ENCODE measurements at places on chromosomes 1 and 21.

DNA sequence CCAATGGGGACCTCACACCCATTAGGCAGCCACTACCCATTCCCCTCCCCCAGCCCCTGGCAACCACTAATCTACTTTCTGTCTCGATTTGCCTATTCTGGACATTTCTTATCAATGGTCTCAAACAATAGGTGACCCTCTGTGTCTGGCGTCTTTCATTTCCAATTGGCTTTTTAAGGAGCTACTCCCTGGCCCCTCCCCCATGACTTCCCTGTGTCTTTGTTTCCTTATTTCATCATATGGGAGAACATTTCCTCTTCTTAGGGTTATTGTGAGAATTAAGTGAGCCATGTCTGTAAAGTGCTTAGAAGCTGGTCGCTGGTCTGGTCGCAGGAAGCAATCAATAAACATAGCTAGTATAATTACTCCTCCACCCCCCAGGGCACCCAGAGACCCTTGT, 80.9 kb downstream of the SPSB1 start:
- no peak for DNase-seq

DNA sequence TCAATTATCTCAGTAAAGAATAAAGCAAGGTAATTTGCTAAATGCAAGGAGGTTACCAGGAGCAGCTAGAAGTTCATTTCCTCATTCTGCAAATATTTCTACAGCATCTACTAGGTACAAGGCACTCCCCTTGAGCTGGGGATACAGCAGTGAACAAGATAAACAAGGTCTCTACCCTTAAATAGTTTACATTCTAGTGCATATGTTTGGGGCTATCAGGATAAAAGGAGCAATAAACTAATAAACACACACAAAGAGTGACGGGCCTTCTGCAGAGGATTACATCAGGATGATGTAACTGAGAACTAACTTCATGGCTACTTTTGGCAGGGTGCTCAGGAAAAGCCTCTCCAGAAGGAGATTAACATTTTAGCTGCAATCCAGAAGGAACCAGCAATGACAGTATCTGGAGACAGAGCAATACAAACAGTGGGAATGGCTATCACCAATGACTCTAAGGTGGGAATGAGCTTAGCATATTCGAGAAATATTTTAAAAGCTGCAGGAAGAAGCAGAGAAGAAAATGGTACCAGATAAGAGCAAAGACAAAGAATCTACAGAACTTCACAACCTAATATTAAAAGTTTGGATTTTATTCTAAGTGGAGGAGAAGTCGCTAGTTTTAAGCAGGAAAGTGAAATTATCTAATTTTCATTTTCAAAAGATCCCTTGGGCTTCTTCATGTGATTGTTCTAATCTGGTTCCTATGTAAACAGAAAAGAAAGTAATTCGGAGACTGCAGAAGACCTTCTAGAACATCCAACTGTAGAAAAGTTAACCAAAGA, 25.8 kb downstream of the TP53BP2 start:
- no peak for DNase-seq

- no peak for DNase-seq
Observed at GRCh38 chr1:221066351-221067001, 187.2 kb downstream of the HLX start.

GRCh38 chr1:46087891-46088290, 44.5 kb downstream of the PIK3R3 start:
- DNase-seq: no peak

DNA sequence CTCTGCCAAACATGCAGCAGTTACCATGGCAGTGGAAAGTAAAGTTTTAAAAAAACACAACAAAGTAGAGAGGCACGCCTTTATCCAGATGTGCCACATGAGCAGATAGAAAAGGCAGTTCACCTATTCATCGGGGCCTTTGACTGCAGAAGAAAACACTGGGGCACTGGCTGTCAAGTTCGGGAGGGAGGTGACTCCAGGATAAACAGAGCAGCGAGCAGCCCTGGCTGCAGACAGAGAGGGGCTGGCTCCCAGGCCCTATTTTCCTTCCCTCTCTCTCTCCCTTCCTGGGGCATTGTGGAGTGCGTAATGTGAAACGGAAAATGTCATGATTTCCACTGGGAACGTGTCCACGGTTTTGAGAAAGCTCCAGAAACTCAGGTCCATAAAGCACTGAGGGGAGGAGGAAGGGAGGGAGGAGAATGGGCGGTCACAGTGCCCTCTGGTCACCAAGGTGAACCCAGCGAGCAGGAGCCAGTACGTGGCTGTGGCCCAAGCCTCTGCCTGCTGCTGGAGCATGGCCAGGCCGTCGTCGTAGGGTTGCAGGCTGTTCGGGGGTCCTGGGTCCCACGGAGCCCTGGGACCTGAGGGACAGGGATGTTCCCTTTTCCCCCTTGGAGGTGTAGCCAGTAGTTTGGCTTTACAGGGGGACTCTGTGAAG, 114.7 kb upstream of the IRF2BP2 start:
- DNase-seq: peak; percentile 49

DNA sequence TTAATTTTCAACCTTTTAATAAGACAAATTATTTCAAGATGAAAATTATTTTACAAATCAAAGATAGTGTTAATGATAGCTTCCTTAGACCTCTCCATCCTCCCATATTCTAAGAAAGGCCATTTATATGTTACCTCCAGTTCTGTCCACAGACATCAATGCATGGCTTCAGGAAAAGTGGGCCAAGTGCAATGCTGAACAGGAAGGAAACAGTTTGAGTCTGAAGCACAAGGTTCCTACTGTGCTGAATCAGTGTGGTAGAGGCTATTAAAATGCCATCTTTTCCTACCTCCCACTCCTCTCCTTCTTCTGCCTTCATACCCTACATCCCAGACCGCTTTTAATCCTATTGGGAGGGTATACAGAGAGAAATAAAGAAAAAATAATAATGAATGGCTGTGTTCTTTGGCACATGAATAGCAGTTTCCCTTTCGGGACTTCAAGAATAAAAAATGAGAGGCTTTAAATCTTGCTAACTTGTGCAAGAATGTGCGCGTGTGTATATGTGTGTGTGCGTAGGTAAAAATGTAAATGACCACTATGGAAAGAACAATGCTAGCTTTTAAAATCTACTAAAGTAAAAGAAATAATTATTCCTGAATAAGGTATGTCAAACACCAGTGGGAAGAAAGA, 62.6 kb upstream of the C1orf105 start:
- no peak for DNase-seq

- DNase-seq: no peak
Observed at GRCh38 chr1:230820568-230820967, 47.8 kb downstream of the C1orf198 start.

GRCh38 chr1:187481581-187482148, 652.9 kb downstream of the PLA2G4A start:
- DNase-seq: no peak

- DNase-seq: no peak
Observed at GRCh38 chr1:187891993-187892682, 1063.4 kb downstream of the PLA2G4A start.

DNA sequence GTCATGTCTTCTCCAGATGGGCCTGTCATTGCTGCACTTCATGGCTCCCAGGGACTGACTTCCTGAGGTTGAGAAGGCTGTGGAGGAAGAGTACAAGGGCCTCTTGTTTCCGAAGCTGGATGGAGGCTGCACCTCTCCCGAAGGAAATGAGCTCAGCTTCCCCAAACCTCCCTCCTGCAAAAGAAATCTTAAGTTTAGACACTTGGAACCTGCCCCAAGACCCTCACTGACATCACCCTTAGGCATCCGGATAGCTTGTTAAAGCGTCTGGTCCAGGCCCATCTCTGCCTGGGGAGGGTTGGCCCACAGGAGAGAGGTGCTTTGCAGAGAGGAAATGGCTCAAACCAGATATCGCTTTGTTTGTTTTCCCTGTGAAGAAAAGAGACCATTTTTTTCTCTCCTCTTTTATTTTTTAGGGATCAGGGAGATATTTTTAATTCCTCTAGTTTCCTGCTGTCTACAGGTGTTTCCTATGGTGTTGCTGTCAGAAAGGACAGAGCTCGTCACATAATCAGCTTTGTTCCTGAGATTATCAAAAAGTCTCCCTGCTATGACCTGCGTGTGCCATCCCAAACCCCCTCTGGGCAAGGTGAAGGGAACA, 25.0 kb downstream of the RCSD1 start:
- no peak for DNase-seq

GRCh38 chr1:15874471-15874870, 27.0 kb downstream of the SPEN start:
- no peak for DNase-seq

DNA sequence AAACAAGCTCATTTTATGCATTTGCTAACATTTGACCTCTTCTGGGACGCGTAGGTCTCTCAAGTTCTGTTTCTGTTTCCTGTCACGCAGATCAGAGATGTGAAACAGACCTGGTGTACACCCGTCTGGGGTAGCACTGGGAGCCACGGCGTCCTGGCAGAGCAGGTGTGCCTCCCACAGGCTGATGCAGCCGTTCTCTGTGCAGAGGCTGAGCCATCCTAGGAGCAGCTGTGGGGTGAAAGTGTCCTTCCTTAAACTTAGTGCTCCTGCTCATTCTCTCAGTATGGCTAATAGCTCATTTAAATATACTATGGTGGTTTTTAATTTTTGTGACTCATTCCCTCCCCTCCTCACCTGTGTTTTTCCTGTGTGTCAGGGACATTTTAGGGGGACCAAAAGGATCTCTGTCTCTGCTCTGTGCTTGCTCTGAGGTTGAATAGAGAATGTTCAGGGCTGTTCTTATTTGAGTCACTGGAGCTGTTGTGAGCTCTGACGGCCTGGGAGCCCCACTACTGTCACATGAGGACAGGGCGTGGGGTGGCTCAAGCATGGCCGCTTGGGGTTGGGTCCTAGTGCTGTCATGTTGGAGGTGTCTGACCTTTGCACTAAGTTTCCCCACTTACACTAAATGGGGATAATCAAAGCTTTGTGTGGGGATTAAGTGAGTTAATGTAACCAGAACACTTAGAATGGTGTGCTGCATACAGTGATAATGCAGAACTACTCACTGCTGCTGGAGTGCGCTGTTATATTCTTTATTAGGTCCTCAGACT, 43.0 kb downstream of the GALNT2 start:
- no peak for DNase-seq

- DNase-seq: no peak
Observed at GRCh38 chr1:21069549-21069948, 107.1 kb downstream of the EIF4G3 start.

- DNase-seq: no peak
Observed at GRCh38 chr1:32775640-32776337, 41.4 kb downstream of the YARS1 start.

GRCh38 chr1:3774946-3775489, 2.5 kb downstream of the SMIM1 start:
- no peak for DNase-seq

DNA sequence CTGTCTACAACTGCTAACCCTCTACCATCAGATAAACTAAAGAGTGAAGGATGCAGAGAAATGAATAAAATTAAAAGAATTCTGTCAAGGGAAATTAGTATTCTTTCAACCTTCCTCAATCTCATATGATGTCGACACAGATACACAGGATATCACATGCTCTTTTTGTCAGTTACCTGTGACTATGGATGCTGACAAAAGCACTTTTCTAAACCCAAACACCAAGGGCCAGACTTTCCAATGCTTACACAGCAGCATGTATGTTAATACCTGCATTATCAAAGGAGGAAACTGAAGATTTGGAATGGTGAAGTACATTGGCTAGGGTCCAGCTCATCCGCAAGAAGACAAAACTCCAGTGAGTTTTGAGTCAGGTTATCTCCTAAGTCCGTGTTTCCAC, 294.0 kb downstream of the SMYD3 start:
- DNase-seq: no peak

DNA sequence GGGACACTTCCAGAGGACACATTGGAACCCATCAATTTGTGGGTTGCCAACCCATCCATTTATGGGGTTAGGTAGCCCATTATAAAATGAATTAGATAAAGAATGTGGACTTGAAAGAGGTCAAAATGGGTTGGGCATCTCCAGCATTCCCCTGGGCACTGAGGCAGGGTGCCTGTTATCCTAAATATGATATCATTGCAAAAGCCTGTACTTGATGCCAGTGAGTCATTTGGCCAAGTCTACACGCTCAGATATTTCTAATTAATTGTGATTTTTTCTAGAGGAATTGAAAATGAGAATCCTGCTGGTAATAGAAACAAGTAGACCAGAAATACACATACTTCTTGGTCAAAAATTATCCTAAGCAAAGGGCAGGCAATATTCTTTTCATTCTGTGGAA, 21.9 kb upstream of the NBL1 start:
- no peak for DNase-seq

GRCh38 chr1:7613851-7614205, 157.3 kb upstream of the VAMP3 start:
- DNase-seq: no peak

- no peak for DNase-seq
Observed at GRCh38 chr1:51583532-51583931, 33.4 kb upstream of the OSBPL9 start.

GRCh38 chr1:156081917-156082308, 352 bp downstream of the MEX3A start:
- DNase-seq: peak; percentile 65

- DNase-seq: no peak
Observed at GRCh38 chr1:109931911-109932636, 21.4 kb downstream of the CSF1 start.

GRCh38 chr1:18539171-18539570, 58.4 kb downstream of the KLHDC7A start:
- DNase-seq: peak; percentile 12

DNA sequence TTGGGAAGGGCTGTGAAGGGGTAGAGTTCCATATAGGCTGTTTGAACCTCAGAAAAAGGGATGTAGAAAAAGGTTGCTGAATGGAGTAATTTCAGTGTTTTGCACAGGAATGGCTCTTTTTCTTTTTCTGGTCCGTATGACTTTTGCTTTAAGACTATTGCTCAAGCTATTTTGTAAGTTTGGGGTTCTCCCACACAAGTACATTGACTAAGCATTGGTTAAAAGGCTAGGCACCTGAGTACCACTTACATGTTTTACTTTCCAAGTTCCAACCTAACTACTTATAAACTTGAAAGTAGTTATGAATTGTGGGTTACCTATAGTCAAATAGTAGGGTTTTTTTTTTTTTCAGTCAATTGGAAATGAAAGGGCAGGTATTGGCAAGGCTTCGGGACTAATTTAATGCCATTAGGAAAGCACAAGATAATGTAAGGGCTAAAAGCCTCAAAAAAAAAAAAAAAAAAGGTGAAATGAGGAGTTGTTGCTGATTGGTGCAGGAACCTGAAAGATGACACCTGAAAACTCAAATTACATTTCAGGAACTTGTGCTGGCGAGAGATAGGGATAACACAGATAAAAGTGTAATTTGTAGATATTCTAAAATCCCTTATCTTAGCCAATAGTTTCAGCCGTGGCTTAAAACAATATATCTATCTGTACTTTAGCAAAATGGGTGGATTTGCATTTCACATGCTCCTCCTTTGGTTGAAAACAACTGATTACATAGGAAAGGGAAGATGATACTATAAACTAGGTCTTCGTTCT, 209.5 kb downstream of the RPS6KC1 start:
- DNase-seq: no peak

Measured in H9 (cell line).